ENCODE measurements at places on chromosomes 1 and 21.

DNA sequence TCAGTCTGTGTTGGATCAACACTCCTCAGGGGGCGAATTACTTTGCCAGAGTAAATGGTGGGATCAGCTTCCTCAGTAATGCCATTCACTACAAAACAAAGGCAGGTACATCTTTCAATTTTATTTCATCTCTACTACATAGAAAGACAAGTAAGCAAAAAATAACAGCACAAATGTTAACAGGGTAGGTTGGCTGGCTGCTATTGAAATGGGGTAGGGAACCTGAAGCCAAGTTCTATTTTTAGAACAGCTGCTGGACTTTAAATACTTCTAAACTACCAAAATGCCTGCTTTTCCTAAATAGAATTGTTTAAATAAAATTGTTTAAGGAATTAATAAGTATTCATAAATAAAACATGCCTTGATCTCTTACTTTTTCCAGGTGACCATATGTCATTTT lies 7.3 kb upstream of the NRAS start:
- DNase-seq: no peak

DNA sequence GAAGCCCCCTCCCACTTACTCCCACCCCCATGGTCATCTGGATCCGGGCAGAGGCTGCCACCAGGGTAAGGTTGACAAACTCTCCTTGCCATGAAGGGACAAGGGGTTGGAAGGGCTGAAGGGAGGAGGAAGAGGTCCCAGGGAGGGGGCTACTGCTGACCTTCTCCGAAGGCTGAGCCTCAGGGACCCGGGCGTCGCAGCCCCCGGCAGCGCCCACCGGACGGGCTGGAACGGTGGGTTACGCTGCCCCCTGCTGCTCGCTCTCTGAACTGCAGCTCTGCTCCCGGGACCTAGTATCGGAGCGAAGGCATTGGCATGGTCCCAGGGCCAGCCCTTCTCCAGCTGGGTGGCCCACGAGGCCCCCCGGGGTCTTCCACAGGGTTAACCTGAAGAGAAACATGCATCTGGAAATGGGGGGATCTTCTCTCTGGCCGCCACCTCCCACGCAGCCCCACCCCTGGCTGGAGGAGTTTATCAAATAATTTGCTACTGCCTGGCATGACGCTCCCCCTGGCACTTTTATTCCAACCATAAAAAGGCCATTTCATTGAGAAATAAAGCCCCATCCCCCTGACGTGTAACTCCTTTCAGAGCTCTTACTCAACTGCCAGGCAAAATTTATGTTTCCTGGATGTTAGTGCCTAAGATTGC lies 70.4 kb upstream of the TARDBP start:
- DNase-seq: peak; percentile 39

GRCh38 chr1:107473065-107473464 lies 332.2 kb downstream of the NTNG1 start:
- DNase-seq: no peak

GRCh38 chr1:117176579-117176978 lies 34.1 kb downstream of the VTCN1 start:
- no peak for DNase-seq

GRCh38 chr1:167666416-167666815 lies 36.4 kb downstream of the RCSD1 start:
- no peak for DNase-seq

- DNase-seq: no peak
These were observed 56.7 kb downstream of the NENF start for GRCh38 chr1:212489284-212489859.

GRCh38 chr1:63322114-63322943 lies at the start of gene FOXD3:
Gene FOXD3, plus strand, starts transcription at chr1:63322567. Its CDS starts 492 bp downstream, at chr1:63323059.
- DNase-seq: no peak

DNA sequence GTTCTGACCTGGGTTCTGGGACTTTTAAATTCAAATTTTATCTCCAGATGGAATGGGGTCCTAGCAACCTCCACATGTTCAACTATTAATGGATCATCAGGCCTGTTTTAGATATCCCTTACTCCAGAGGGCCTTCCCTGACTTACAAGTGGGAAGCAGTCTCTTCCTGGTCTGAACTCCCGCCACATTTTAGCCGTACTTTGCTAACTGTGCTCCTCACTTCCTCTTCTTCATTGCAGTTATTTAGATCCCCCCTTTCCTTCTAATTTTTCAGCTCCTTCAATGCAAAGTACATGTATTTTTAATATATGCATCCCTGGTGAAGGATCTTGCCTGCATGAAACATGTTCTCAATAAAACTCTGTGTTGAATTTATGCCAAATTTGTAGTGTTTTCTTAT lies 3.7 kb downstream of the CD1A start:
- DNase-seq: no peak

DNA sequence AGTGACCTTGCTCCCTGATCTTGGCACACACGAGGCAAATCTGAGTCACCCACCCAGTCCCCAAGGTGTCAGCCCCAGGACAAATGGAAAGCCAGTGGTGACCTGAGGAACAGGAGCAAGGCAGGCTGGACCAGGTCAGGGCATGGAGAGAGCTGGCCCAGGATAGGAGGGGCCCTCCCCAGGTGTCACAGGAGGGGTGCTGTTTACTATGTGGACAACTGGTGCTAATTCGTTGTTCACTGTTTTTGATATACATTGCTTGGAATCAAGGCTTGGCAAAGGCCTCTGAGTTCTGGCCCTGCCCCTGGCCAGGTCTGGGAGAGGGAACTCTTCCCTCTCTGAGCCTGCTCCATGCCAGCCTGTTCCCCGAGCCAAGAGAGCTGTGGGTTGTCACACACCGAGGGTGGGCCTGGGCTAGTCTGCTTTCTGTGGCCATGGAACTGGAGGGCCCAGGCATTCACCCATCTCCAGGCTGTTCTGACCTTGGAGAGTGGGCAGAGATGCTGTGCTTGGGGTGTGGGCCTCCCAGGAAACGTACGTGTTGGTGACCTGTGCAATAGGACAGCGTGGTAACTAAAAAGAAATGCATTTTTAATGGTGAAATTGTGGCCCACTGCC lies 41.8 kb downstream of the CRYAA start:
- no peak for DNase-seq

DNA sequence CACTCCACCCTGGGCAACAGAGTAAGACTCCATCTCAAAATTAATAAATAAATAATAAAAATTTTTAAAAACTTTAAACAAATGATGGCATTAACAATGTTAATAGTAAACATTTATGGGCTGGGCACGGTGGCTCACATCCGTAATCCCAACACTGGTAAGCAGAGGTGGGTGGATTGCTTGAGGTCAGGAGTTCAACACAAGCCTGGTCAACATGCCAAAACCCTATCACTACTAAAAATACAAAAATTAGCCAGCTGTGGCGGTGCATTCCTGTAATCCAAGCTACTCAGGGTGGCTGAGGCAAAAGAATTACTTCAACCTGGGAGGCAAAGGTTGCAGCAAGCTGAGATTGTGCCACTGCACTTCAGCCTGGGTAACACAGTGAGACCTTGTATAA lies 9.0 kb upstream of the L1TD1 start:
- no peak for DNase-seq

- DNase-seq: no peak
These were observed 165.0 kb upstream of the PLXNA2 start for GRCh38 chr1:208409176-208409575.

- peak; percentile 1 for DNase-seq
These were observed 720 bp downstream of the LIN9 start for GRCh38 chr1:226308166-226308722.

DNA sequence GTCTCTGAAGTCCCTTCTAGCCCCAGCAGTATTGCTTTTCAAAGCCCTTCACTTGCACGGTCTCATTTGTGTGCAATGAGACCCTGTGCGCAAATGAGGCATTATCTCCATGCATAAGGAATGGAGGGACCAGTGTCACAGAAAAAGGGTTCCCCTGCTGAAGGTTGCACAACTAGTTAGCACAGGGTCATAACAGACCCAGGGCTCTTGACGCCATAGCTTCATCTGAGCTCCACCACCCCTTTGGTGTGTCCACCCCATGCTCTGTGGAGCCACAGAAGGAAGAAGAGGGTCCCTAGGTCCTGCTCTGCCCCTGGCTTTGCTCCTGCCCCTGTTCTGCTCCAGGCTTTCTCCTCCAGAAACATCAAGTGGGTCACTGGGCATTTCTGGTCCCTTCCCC lies 12.6 kb downstream of the SH2D2A start:
- no peak for DNase-seq

GRCh38 chr1:26203642-26204318 lies 13.4 kb downstream of the CATSPER4 start:
- DNase-seq: no peak

DNA sequence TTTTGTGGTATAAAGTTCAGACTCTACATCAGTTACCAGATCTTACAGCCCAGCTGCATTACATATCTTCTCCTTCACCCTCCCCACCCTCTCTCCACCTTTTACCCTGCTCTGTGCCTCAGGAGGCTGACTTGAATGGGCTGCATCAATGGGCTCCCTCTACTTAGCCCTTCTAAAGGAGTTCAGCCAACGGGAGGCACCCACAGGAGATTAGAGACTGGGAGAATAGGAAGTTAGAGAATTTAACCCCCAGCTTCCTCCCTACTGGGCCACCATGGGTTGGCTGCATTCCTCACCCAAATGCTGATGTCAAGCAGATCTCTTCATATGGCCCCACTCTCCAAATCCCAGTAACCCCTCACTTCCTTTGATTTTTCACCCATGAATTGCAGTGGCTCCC lies 17.1 kb upstream of the DUSP23 start:
- no peak for DNase-seq

DNA sequence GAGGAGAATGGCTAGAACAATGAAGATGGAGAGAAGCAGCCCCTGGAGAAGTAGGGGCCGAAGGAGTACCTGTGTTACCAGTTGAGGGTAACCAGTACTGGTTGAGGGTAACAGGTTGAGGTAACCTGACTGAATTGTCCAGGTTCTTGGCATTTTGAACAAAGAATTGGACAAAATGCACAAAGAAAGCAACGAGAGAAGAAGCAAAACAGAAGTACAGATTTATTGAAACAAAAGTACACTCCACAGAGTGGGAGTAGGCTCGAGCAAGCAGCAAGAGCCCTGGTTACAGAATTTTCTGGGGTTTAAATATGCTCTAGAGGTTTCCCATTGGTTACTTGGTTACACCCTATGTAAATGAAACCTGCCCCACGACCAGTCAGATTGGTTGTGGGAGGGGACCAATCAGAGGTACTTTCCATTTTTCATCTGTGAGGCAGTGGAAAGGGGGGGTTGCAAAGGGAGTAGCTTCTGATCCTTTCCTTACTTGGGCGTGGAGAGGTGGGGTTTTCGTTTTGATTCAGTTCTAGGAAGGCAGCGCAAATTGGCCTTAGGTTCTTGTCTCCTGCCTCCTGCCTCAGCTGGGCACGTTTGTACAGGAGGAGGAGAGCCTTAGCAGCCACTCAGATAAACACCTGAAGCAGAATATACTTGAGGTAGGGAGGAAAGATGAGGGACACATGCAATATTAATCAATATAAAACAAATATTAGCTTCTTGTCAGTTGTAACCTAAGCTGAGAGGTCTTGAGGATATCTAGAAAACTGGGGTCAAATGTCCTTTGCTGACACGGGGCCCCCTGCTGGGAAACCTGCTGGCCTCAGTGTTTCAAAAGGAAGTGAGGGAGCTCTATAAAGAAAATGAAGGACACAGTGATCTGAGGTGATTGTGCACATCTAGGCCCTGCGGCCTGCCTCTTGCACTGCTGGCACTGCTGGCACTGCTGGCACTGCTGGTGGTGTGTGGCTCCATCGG lies 14.3 kb upstream of the LSM10 start:
- no peak for DNase-seq

GRCh38 chr1:11948822-11949458 lies 14.4 kb downstream of the PLOD1 start:
- no peak for DNase-seq

DNA sequence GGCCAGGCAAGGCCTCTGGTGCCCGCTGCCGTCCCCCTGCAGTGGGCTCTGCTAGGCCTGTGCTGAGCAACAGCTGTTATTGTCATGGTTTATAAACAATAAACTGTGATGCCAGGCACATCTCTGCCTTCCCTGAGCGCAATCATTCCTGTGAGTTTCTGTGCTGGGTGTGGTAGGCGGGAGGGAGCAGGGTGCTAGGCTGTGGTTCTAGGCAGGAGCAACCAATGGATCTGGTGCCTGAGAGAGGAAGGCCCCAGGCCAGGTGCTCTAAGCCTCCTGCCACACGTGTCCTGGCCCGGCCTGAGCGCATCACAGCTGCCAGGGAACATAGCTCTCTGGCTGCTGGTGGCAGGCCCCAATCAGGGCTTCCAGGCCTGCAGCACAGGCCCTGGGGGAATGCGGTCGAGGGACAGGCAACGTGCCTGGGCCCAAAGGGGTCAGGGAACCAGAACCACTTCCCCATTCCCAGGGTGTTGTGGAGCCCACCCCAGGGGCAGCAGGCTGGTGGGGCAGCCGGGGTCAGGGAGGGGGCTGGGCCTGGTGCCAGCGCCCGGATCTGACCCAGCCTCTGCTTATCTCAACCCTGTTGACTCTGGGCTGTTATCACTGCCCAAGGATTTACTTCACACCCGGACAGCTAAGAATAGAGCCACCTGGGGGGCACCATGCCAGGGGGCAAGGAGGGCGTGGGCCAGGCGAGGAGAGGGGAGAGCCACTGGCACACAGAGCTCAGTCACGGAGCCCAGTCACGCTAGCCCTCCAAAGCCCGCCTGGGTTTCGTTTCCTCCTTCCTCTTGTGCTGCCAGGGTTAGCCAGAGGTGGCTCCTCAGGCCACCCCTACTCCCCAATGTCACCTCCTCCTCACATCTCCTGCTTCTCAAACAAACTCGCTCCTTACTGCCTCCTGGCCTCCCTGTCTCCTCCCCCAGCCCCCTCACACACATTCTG lies 11.5 kb downstream of the TRIM46 start:
- no peak for DNase-seq

GRCh38 chr1:41683681-41684500 lies 199.4 kb upstream of the EDN2 start:
- DNase-seq: no peak

DNA sequence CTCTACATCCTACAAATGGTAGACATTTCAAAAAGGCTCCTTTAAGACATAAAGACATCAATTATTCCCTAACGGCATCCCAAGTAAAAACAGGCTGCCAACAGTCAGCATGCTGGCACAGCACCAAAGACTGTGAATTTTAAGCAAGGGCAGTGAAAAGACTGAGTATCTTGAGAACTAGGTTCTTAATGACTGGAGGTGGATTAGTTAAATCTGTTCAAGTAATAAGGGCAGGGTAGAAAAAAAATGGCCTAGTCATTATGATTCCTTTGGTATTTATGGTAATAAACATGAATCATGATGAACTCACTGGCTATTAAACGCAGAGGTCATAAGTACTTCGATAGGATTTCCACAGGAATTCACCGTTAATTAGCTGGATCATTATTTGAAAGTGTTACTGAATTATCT lies 75.2 kb downstream of the KIFAP3 start:
- DNase-seq: no peak

- no peak for DNase-seq
These were observed 52.7 kb upstream of the DIRAS3 start for GRCh38 chr1:68103011-68103545.

- no peak for DNase-seq
These were observed 419.5 kb downstream of the LRRIQ3 start for GRCh38 chr1:73778471-73778870.

Data from stimulated activated CD8-positive, alpha-beta memory T cell treated with anti-CD3 and anti-CD28 coated beads, Interleukin-2, amount 100 ng/mL, for 1 hour (primary cell).